ENCODE measurements at places on chromosomes 2 and 18.

- DNase-seq, result no peak
Observed at GRCh38 chr2:222823183-222823930, 37.5 kb upstream of the ACSL3 start.

DNA sequence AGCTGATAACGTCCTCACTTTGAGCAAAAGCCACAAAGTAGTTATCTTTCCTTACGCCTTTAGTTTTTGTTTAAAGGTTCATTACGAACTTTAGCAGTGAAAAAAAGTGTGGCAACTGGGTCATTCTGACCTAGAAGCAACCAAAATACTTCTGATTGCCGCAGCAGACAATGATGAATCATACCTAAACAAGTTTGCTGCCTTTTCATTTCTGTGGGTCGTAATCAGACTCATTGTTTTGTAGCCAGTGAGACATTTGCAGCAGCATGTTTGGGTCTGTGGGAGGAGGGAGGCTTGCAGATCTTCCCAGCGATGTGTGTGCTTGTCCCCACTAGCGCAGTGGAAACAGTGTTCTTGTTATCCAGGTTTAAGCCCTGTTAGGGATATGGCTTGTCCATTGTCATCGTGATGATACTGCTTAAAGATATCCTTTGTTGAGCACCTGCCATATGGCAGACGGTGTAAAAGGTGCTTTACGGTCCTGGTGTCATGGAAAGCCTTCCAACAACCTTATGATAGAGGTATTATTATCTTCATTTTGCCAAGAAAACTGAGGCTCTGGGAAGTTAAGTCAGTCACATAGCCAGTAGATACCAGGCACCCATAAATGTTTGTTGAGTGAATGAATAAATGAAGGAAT lies 1.3 kb upstream of the GREB1 start:
- no peak for DNase-seq

GRCh38 chr2:128835342-128835855 lies 516.7 kb upstream of the HS6ST1 start:
- no peak for DNase-seq

DNA sequence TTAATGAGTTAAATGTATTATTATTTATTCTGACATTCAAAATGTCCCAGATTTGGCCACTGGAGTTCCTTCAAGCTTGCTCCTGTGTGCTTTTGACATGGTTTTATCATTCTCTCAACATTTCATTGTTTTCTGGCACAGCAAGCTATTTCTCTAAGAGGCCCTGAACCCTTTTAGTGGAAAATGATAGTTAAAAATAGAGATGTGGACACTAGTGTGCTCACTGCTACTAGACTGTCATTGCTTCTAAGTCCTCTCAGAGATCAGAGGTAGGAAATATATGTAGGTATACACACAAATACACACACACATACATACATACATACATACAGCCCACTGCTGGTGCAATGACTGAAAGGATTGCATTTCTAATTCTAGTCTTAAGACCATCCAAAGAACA lies 25.5 kb downstream of the WDPCP start:
- DNase-seq, result no peak

- DNase-seq, result no peak
Observed at GRCh38 chr2:119108186-119108585, 50.4 kb downstream of the C1QL2 start.

- no peak for DNase-seq
Observed at GRCh38 chr2:131030478-131030971, 62.7 kb downstream of the FAM168B start.

- DNase-seq, result no peak
Observed at GRCh38 chr2:135299658-135300244, 231.3 kb downstream of the ZRANB3 start.

GRCh38 chr2:205996161-205996560 lies 89.8 kb downstream of the INO80D start:
- no peak for DNase-seq

- no peak for DNase-seq
Observed at GRCh38 chr2:40131081-40131704, 320.7 kb downstream of the SLC8A1 start.

DNA sequence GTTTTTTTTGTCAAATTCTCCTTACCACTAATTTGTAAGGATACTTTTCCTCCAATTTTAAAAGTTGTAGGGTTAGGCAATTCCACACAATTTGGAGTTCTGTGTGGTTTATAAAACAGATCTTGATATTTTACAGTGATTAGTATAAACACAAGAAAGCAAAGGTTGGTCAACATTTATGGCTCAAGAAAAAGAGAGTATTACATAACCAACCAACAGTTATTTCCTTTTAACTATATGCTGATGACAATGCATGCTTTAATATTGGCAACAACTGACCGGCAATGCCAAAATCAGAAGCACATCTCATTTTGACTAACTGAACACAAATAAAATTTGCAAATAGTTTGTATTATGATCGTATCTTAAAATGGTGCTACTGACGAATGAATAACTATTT lies 137.2 kb downstream of the CDH2 start:
- no peak for DNase-seq

DNA sequence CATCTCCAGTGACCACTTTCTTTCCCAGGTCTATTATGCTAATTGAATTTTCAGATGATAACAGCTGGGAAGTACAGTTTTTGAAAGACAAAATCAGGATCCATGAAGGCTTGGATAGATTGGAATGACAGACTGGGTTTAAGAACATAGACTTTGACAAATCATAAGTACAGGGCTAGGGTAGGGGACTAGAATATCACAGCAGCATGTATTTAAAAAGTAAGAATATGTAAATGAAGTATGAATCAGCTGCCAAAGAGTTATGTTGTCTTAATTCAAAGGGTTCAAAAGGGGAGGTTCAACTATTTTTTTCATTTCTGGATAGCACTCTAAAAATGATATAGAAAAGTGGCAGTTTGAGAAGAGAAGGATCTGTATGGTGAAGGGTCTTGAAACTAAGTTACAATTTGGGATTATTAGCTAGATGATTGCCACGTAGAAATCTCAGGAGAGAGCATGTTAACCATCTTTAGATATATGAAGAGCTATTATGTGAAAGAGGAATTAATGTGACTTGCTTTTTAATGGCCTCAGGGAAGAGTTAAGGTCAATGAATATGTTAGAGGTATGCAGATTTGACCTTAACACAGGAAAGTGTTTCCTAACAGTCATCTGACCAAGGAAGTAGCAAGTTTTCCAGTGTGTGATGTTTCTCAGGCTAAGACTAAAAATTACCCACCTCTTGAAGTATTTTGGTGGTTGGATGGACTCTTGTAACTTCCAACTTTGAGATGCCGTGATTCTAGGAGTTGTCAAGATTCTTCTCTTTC lies 81.7 kb downstream of the TMEM185B start:
- no peak for DNase-seq

DNA sequence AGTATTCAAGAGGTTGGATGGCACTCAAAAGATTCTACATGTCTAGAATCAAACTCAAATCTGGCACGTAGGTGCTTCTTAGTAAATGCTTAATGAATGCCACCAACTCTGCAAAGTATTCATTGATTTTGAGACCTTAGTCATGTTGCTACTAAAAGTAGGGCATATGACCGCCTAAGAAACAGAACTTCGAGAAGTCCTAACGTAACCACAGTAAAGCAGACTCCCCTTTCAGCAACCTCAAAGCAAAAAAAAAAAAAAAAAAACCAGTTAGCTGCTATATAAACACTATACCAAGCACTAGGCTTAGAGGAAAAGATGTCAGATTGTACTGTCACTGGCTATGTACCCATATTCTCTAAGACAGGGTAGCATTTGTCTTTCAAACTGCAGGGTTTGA lies 33.9 kb downstream of the PTCD3 start:
- no peak for DNase-seq

DNA sequence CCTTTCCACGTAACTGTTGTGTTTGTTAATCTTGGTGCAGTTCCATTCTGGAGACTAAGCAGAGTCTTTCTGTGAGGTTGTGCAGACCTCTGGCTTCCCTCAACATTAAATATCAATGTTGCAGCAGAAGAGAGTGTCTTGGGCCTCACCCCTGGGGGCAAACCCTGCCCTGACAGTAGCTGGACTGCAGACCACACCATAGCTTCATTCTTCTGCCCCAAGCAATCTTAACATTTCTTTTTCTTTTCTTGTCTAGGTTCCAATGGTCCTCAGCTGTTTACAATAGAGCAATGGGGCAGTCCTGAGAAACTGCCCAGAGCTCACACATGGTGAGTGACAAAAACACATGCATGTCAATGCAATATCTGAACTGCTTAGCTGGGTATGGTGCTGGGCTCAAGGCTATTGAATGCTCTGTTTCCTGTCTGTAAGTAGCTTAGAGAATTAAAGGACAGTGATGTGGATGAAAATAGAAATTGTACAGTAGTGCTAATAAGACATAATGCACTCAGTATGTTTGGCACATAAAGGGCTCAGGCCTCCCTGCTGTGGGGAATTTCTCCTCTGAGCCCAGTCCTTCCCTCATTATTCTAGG lies 237.6 kb downstream of the ALPK2 start:
- DNase-seq, result no peak

GRCh38 chr2:121002597-121002996 lies 266.9 kb downstream of the GLI2 start:
- DNase-seq, result no peak

- DNase-seq, result no peak
Observed at GRCh38 chr2:216335252-216335651, 37.0 kb downstream of the MARCHF4 start.

GRCh38 chr2:151049746-151050145 lies 211.9 kb downstream of the RBM43 start:
- no peak for DNase-seq

- no peak for DNase-seq
Observed at GRCh38 chr2:210456571-210456970, 20.0 kb downstream of the LANCL1 start.

GRCh38 chr18:59065684-59066083 lies 74.0 kb upstream of the SEC11C start:
- no peak for DNase-seq

GRCh38 chr2:151325581-151326095 lies 31.8 kb upstream of the TNFAIP6 start:
- no peak for DNase-seq

DNA sequence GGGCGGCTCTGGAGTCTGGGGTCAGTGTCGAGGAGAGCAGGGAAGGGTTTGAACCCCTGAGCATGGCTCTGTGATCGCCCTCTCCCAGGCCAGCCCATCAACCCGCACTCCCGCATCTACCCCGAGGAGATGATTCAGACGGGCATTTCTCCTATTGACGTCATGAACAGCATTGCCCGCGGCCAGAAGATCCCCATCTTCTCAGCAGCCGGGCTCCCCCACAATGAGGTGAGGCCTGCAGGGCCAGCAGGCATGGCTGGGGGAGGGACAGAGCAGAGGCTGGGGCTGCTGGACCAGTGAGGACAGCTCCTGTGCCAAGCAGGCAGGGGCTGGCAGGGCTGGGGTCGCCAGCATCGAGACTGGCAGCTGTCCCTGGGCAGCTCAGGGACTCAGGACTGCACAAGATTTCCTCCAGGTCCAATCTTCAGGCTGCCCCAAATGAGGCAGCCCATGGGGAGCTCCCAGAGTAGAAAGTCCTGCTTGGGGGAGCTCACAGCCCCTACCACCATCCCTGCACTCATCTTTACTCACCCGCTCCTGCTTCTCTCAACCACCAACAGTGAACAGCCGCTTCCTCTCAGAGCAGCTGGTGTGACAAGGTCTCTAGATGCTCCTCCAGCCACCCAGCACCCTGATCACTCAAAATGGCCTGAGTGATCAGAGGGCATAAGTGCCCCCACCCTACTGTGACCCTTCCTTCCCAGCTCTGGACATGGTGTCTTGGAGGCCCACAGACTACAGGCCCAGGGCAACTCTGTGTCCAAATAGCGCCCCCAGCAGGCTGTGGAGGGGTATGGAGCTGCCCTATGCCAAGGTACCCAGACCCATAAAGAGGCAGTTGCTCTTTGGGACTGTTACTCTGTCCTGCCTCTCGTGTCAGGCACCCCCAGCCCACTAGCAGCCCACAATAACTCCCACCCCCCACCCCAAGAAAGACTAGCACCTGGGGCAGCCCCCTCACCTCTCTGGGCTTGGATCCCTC lies 18.3 kb upstream of the ANKRD53 start:
- no peak for DNase-seq

DNA sequence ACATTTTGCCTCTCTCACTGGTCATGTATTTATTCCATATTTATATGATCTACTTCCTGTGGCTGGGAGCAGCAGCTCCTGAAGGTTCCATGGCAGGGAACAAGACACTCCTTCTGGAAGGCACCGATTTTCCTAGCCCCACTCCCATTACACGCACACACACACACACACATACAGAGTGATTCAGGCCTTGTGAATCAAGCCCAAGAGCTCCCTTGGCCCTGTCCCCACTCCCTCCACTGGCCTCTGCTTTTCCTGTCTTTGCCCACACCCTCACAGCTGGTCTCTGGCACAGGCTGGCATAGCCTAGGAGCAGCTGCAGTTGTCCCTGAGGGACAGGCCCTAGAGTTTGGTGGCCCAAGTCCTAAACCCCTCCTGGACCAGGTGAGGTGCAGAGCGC lies 201.7 kb downstream of the NAPG start:
- DNase-seq, result no peak

DNA sequence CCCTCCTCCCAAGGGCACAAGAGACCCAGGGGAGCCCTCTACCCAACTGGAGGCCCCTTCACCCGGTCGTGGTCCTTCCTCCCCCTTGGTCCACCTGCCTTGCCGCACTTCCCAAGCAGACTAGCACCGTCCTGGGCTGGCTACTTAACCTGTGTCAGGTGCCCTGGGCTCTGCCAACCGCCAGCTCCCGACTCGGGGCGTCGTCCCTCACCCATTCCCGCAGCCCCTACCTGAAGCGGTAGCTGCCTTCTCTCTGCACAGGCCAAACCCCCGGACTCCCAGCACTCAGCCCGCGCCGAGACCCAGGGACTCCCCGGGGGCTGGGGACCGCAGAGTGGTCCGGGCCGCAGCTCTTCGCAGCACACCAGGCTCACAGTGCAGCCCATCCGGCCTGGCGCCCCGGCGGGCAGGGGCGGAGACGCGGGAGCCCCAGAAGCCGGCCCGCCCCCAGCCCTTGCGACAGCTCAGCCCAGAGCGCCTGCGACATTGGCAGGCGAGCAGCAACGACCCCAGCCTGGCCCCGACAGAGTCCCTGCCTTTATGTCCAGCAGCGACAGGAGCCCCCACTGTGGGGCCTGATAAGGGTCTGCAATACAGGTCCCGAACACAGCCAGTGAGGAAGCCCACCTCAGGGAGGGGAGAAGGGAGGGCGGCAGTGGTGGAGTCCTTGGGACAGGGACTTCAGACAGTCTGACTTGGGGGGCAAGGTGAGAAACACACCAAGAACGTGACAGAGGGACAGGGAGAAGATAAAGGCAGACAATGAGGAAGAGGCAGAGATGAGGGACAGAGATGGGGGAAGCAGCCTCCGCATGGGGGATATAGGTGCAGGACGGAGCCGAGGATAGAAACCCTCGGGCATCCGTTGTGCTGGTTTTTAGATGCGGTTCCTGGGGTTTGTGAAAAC lies 31.0 kb upstream of the TNS1 start:
- DNase-seq, result no peak

- DNase-seq, result no peak
Observed at GRCh38 chr2:207088276-207088675, 77.5 kb downstream of the KLF7 start.

DNA sequence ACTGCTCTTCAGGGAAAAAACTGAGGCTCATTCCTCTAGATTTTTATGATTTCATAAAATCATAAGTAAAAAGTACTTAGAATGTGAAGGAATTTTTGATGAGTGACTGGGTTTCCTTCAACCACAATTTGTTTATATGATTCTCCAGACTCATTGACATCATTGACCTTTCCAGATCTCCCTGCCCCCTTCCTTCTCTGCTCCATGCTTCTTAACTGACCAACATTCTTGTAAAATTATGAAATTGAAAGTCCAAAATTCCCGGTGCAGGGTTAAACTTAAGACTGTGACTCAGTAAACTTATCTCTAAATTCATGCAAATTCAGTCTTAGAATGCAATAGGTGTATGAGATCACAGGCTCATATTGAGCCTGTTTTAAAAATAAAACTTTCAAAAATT lies 648.9 kb downstream of the TDRD15 start:
- DNase-seq, result no peak
